ENCODE measurements at places on chromosomes 16 and 17.

DNA sequence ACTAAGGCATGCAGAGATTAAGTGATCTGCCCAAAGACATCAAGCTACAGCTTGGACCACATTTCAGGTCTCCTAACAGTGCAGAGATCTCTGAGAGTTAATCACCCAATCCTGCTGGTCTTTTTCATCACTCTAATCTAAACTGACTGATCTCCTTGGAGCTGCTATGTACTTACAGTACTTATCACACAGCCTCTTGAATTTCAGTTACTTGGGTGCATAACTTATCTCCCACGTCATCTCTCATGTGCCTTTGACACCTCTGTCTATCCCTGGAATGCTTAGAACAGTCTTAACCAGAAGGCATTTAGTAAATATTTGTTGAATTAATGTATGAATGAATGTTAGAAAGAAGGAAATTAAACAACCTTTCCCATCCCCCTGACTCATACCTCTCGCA is 139.0 kb downstream of the SNX11 start:
- DNase-seq: no peak

- no peak for DNase-seq
Measured at GRCh38 chr17:66167189-66167815, 24.6 kb downstream of the CEP112 start.

DNA sequence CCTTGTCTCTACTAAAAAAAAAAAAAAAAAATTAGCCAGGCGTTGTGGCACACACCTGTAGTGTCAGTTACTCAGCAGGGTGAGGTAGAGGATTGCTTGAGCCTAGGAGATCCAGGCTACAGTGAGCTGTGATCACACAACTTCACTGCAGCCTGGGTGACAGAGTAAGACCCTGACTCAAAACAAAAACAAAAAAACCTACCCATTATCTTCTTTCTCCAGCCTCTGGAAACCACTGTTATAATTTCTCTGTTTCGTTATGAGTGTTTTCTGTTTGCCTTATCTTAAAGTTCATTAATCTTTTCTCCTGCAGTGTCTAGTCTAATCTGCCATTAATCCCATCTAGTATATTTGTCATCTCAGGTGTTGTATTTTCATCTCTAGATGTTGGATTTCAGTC is 18.6 kb upstream of the CLTC start:
- DNase-seq: no peak

DNA sequence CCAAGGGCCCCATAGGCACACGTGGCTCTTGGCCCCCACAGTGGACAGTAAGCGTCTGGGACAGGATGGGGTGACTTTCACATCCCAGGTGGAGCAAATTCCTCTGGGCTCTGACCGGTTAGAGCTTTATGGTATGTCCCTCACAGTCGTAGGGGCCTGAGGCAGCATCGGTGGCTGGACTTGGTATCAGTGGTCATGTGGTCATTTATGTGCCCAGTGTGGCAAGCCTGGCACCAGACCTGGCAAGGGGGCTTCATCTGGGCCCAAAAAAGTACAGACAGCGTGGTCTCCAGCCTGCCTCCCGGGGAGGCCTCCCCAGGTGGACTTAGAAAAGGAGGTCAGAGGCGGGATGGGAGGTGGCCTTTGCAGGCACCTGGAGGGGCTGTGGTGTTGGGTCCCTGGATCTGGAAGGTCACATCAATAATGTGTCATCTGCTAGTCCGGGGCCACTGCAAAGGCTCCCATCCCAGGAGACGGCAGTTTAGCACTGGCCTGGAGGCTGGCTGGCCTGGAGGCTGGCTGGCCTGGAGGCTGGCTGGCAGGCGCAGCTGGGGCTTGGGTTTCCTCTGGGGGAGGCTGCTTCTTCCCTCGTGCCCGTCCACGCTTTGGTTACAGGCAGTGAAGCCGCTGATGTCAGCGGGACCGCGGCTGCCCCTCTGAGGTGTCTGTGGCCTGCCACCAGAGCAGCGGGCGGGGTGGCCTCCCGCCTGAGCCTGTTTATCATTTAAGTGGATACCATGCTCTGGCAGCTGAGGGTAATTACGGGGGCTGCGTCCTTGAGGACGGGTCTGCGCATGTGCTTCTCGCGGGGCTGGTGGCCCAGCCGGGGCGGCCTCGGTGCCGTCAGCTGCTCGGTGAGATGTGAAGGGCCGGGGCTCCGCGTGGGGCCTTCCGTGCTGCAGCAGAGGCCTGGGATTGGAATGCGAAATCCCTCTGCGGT is 20.7 kb upstream of the CBX4 start:
- no peak for DNase-seq

- no peak for DNase-seq
Measured at GRCh38 chr17:66317629-66318028, 15.2 kb downstream of the PRKCA start.

DNA sequence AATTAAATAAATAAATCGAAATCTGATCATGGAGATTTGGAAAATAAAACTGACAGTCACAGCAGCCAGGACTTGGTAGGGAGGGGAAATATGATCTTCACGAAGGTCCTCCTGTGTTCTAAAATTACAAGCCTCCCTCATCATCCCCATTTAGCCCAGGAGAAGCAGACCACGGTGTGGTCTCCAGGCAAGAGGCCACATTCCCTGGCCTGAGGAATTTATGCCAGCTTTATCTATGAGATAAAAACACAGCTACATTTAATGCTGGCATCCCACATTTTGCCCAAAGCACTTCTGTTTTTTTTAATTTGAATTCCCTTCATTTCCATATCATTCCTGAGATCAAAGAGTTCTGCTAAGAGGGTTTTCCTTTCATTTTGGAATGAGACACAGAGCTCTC is 43.2 kb downstream of the ABCC12 start:
- DNase-seq: no peak

DNA sequence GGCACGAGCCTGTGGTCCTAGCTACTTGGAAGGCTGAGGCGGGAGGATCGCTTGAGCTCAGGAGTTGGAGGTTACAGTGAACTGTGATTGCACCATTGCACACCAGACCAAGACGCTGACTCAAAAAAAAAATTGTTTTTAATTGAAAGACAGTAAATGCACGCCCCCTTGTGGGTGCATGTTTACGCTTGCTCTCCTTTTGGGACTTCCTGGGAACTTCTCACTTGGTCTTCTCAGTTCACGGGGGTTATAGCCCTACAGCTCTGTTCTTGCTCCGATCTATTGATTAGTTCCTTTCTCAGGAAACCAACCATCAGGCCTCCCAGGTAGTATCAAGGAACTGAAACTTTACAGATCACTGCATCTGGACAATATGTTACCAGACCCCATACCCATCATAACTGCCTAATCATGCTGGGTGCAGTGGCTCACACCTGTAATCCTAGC is 14.2 kb upstream of the RIPOR1 start:
- DNase-seq: peak; percentile 64

All from activated effector memory CD4-positive, alpha-beta T cell treated with Interleukin-2 at 50 U/mL for 16 hours (primary cell).